ENCODE measurements at places on chromosomes 6 and 20.

DNA sequence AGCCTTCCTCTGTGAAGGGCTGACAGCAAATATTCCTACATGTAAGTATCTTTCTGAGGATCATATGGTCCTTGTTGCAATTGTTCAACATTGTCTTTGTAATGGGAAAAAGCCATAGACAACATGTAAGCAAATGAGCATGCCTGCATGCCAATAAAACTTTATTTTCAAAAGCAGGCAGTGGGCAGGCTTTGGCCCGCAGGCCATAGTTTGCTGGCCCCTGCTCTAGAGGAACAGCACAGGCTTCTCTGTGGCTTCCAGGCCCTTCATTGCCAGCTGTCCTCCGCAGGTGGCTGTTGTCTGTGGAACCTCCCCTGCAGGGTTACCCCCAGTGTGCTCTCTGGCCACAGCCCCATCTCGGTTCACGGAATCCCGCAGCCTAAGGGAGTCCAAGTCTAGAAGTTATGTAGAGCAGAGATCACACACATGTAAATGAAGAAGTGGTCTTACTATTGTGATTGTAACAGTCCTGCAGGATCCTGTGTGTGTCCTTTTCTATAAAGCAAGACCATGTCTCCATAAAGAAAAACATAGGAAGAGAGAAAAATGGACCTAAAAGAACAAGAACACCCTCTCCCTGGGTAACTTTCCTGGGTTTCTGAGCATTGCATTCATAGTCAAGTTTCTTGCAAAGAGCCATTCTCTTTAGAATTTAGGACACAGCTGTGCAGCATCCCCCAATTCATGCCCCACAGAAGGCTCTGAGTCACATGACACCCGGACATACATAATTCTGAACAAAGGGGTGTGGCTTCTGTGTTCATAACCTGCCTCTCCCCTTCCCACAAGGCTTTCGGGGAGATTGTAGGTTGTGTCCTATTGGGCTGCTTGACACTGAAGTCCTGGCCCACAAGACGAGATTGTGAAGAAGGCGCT is 10.0 kb downstream of the UNC93A start:
- DNase-seq, result no peak

DNA sequence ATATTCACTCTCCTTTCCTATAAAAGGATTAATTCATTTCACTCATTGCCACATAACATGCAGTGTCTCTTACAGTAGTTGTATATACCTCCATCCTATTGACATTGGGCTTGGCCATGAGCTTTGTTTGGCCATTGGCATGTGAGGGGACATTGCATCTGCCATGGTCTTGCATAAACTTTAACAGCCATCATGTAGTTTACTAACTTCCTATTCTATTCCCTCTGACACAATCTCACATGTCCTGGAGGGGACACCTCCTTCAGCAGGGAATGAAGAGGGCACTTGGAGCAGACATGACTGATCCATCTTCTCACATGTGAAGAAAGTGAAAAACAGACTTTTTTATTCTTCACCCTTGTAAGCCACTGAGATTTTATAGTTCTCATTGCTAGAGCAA is 115.5 kb upstream of the MARCKS start:
- DNase-seq, result no peak

GRCh38 chr6:10190042-10190441 is 224.8 kb downstream of the TFAP2A start:
- DNase-seq, result no peak

DNA sequence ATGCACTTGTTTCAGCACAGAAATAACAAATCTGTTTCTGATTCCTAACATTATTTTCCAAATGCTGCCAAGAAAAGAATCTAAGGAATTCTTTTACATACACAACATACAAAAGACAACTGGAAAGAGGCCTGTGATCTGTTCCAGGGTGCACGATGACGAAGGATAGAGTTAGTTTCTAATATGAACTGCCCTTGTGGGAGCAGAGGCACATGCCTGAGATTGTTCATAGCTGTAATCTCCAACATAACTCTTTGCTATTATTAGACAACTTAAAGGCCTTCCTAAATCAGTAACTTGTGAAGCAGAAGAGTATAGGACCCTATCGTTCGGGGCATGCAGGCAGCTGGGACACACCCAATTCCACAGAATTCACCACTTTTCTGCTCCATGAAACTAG is 41.2 kb upstream of the NHSL1 start:
- DNase-seq, result no peak

- no peak for DNase-seq
Observed at GRCh38 chr6:94562846-94563245, 1014.5 kb upstream of the MANEA start.

DNA sequence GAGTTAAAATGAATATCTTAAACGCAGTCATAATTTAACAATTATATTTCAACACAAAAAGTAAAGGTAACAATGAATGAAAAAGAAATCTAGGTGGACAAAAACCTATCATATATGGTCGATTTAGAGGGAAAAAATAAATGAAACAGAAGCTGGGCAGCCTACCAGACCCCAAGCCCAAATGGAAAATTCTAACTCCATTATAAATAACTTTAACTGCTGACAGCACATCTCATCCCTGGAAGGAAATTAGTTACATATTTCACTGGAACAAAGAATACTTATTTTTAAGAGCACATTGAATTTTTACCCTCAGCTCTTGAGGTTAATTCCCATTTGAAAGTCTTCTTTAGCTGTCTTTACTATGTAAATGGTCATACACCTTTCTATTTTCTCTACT is 39.1 kb downstream of the COL12A1 start:
- DNase-seq, result no peak

GRCh38 chr6:144467921-144468320 is 182.8 kb downstream of the UTRN start:
- DNase-seq, result no peak

DNA sequence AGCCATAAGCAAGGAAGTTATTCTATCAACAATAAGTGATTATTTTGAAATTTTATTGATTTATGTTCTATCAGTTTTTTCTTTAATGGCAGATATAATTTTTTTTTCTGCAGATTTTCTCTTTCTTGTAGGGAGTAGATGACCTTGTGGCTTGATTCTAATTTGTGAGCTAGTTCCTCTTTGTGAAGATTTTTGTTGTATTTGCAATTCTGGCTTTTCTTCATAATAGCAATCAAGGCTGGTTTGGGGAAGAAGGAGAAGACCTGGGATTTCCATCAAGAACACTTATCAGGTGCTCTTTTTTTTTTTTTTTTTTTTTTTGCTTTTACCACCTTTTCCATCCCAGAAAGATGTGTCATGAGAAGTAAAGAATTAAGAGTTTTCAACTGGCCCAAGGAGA is 324.2 kb upstream of the MAN1A1 start:
- no peak for DNase-seq

GRCh38 chr20:33162753-33163152 is 5.2 kb upstream of the BPIFA2 start:
- no peak for DNase-seq

DNA sequence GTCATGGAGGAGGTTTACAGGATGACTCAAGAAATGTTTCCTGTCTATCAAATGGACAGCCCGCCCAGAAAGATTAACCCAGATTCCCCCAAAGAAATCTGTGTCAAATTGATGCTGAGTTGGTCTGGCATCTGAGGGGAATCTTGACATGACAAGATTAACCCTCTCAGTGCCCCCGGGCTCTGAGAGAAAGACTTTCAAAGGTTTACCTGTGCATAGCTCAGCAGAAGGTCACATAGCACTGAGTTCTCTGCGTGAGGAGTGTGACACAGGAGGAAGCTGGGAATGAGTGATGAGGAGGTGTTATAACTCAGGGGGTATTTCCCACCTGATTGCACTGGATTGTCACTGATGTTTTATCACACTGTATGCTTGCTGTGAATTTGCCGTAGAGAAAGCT is 601.2 kb downstream of the DHX35 start:
- no peak for DNase-seq

GRCh38 chr20:16803965-16804792 is 56.0 kb downstream of the OTOR start:
- DNase-seq, result peak; percentile 76

- DNase-seq, result no peak
Observed at GRCh38 chr6:169801396-169802160, 50.2 kb downstream of the ERMARD start.

DNA sequence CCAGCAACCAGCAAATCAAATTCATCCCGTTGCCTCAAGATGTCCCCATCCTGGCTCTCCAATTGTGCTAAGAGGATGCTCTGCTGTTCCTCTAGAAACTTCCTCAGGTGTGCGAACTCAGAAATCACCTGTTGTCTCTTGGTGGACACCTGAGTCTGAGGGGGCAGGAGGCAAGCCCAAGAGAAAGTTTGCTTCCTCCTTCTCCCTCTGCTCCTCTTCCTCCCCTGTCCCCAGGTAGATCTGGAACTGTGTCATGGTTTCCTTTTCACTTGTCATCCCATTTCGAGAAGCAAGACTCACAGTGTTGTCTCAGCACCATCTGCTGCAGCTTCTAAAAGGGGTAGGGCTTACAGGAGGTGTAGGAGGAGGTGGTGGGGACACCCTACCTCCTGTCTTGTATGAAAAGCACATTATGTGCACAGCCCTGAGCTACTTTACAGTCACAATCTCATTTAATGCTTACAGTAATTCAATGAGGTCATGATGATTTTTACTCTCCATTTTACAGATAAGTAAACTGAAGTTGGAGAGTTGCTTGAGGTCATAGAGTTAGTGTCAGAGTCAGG is 2.5 kb downstream of the TRIM10 start:
- DNase-seq, result no peak

- DNase-seq, result no peak
Observed at GRCh38 chr6:98828941-98829411, 5.4 kb upstream of the POU3F2 start.

DNA sequence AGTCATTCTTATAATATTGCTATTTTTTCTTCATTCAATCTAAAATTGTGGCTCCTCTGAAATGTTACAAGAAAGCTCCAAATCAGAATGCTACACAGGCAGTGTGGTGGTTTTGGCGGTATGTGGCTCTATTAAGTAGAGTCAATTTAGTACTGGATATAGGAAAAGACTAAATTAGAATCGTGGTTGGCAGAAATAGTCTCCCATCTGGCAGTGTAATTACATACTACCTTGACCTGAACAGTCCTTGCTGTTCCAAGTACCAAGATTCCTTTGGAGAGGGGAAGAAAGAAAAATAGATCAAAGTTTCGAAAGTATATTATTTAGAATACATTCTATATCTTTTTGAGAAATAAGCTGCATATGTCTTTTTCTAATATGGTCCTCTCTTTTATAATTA is 78.2 kb downstream of the C6orf118 start:
- no peak for DNase-seq

DNA sequence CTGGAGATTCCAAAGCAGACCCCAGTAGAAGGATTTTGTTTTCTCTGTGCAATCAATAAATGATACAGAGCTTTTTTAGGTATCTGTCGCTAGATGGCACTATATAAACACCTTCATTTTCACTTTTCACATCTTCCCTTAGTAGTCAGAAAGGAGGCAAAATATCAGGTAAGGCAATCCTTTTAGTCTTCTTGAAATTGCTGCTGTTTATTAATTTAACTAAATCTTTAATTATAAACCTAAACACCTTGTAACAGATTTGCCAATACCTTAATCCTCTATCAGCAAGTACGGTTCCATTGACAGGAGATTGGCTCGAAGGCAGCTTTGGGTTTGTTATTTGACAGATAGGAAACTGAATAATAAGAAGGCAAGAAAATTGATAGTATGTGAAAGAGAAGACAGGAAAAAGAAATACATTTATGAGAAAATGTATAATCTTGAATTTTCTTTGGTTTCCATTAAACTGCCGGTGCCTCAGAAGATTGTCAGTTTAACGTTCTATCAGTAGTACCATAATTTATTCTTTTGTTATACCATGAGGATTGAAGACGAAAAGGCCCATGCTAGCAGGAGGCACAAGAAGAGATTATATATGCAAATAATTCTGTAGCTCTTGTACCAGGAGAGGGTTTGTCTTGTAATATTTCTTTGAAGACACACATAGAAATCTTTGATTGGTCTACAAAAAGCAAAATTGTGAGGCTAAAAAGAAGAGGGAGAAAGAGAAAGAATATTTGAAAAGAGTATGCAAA is 23.5 kb upstream of the IBTK start:
- no peak for DNase-seq

GRCh38 chr6:36897609-36898008 is 11.9 kb downstream of the C6orf89 start:
- no peak for DNase-seq

DNA sequence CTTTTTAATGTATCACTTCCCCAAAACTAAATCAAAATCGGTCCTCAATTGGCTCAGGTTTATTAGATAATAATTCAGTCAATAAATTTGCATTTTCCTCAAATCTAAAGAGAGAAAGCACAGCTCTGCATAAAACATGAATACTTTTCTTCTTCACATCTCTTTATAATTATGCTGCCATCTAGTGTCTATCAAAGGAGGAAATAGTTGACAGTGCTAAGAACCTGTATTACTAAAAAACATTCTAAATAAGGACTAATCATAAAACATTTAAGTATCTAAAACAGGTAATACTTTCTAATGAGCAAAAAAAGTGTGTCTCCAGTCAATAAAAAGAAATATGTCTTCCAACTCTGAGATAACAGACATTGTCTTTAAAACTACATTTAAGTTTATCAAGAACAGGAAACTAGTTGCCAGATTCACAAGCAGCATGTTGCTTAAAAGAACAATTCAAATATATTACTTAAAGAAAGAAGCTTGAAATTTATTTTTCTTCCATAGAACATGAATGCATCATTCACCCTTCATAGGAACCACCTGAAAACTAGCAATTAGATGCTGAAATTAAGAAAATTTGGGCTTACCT is 56.5 kb upstream of the DST start:
- no peak for DNase-seq

GRCh38 chr6:147190556-147190955 is 13.7 kb upstream of the STXBP5 start:
- DNase-seq, result no peak

DNA sequence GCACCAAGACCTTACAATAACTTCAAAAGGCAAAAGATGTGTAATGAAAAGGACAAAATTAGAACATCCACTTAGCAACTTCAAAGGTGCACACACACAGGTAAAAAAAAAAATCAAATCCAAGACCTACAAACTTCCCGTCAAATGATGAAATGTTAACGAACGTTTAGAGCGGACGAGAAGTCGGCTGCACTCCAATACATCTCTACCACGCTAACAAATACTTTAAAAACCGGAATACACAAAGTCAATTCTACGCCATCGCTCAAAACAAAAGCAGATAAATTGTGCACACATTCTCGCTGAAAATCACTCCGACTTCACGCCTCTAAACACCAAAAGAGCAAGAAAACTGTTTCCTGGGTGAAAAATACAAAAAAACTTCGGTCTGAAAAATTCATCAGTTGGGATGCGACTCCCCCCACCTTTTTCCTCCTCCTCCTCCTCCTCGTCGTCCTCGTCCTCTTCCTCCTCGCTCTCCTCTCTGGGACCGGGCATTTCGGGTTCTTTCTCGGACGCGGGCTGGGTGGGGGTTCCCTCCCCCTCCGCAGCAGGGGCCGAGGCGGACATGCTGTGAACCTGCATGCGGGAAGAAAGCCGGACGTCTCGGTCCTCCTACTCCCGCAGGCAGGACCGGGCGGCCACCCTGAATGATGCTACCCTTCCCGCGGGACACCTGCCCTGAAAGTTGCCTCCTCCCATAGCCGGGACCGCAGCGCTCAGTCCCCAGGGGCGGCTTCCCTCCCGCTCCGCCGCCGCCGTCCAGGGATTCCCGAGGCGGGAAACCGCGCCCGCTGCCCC is 712 bp downstream of the DEK start:
- peak; percentile 72 for DNase-seq
